GM12892 (cell line): ENCODE measurements at places on chromosomes 13 and 19.

GRCh38 chr13:38366954-38367645, 17.4 kb downstream of the UFM1 start:
- no peak for DNase-seq

GRCh38 chr13:99553033-99553432, 51.8 kb downstream of the TM9SF2 start:
- no peak for DNase-seq

GRCh38 chr19:5083547-5083965, 114.6 kb downstream of the KDM4B start:
- no peak for DNase-seq

DNA sequence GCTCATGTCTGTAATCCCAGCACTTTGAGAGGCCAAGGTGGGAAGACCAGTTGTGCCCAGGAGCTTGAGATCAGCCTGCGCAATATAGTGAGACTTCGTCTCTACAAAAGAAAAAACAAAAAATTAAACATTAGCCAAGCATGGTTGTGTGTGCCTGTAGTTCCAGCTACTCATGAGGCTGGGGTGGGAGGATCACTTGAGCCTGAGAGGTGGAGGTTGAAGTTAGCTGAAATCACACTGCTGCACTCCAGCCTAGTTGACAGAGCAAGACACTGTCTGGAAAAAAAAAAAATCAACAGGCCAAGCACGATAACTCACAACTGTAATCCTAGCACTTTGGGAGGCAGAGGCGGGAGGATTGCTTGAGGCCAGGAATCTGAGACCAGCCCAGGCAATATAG, 3.9 kb upstream of the S1PR2 start:
- no peak for DNase-seq

- peak; percentile 98 for DNase-seq
Observed at GRCh38 chr19:40609561-40610395, 8.6 kb downstream of the LTBP4 start.

GRCh38 chr19:12647490-12648071, 19.0 kb downstream of the MAN2B1 start:
- DNase-seq = no peak

- DNase-seq = no peak
Observed at GRCh38 chr13:59494560-59494970, 669.2 kb downstream of the DIAPH3 start.

DNA sequence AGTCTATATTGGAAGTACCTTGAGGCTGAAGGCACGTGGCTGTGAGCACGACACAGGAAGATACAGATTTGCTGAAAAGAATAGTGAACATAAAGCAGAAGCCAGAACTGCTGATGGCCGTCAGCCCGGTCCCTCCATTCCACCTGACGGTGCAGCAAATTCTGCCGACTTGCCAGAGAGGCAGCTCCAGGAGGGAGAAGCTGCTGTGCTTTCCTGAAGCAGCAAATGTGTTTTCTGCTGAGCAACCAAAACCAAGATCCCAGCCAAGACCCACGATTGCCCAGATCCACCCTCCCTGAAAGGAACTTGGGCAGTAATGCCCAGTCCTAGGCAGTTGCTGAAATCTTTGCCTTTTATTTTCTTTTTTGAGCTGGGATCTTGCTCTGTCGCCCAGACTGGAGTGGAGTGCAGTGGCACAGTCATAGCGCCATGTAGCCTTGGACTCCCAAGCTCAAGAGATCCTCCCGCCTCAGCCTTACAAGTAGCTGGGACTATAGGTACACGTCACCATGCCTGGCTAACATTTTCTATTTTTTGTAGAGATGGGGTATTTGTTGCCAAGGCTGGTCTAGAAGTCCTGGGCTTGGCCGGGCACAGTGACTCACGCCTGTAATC, 7.0 kb upstream of the RCN3 start:
- no peak for DNase-seq

DNA sequence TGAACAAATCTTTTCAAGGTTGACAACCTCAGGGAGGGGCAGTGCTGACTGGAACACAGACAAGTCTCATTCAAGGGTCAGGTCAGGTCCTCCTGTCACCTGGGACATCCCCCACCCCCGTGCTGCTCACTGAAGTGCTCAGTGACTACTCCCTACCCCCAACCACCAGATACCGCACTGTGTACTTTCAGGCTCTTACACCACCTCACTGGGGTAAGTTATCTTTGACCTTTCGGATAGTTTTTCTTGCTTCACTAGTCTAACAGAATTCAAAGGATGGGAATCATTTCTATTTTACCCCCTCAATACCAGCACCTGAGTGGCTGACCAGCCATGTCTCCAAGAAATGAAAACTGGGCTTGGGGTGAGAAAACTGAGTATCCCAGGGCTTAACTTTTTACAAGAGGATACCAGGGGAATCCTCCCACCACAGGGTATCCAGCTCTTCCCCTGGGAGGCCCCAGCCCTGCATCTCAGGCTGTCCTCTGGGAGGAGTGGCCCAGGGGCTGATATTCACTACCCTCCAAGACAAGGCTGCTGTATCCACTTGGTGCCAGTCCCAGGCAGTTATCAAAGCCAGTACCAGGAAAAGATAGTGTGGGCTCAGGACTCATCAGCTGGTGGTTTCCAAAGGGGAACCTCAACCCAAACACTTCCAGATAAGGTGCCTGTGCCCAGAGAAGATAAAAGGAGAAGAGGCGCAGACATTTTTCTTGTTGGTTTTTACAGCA, 2.1 kb downstream of the ZNF563 start:
- DNase-seq = peak; percentile 41
